ENCODE measurements at places on chromosomes 12 and 14.

GRCh38 chr12:37543131-37543965, 773.2 kb upstream of the ALG10B start:
- no peak for DNase-seq

GRCh38 chr12:76449993-76450392, 101.8 kb upstream of the BBS10 start:
- DNase-seq, result no peak

DNA sequence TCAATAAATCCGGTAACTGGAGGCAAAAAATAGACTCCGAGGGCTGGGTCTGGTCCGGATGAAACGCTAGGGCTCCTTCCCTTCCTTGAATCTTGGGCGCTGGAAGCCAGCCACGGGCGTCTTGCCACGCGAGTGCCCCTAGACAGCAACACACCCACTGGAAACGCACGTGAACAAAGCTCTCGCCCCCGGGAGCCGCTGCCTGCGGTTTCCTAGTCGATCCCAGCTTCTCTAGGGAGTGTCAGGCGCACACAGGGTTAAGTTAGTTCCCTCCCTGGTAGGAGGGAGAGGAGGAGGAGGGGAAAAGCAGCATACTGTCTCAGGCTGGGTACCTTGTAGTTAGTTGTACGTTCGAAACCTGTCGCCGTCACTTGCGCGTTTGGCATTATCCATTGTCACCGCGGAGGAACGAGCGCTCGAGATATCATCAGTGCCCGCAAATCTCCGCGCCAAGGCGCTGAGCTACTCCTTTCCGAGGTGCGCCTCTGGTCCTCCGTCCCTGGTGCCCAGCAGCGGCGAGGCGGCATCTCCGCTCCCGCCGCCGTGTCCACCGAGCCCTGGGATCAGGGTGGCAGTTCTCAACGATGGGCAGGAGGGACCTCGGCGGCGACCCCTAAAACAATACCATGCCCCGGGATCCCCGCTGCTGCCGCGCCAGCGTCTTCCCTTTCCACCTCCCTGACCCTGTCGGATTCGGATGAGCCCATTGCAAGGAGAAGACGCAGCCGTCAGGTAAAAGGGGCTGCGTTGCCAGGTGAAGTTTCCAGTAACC, at the start of gene FLRT2:
Gene FLRT2 (plus strand): TSS at position 342 of the 772 bp plus-strand sequence. CDS start 91,371 bp downstream, outside the sequence.
- no peak for DNase-seq

GRCh38 chr14:105087963-105088811, 23.0 kb upstream of the GPR132 start:
- no peak for DNase-seq

GRCh38 chr12:130506844-130507243, 169.2 kb downstream of the PIWIL1 start:
- DNase-seq, result no peak
